ENCODE measurements at places on chromosomes 16 and 17.

GRCh38 chr16:81945665-81946064 lies 65.6 kb downstream of the SDR42E1 start:
- no peak for DNase-seq

DNA sequence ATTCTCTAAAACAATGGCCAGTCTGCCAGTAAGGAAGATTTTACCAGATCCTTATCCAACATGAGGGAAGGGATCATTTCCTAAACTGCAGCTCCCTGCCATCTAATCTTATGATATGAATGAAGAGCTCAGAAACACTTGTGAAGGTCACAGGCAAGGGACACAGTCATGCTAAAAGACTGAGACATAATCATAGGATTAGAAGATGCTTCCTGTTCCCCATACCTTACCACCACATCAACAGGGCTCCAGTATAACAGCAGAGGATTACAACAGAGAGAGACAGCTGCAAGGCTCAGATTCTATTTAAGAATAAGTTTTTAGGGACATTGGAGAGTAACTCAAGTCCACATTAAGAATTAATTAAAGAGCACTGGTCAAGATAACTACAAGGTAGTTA lies 93.3 kb downstream of the BRIP1 start:
- no peak for DNase-seq

GRCh38 chr17:61489719-61490490 lies 37.7 kb downstream of the TBX4 start:
- DNase-seq = no peak

DNA sequence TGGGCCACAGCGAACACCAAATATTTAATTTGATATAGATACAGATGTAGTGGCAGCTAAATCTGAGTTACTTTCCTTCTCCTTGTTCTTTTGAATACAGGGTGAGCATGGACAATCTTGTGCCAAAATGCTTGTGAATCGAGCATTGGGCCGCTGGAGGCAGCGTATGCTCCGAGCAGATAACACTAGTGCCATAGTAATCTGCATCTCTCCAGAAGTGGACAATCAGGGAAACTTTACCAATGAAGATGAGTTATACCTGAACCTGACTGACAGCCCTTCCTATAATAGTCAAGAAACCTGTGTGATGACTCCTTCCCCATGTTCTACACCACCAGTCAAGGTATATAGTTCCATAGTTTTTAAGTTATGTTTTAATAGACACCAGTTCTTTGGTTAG lies 21.2 kb upstream of the BCAS3 start:
- no peak for DNase-seq

GRCh38 chr17:55440391-55440790 lies 18.8 kb upstream of the MMD start:
- DNase-seq = no peak

- DNase-seq = no peak
These were observed 2.1 kb upstream of the CA4 start for GRCh38 chr17:60147553-60148223.

- no peak for DNase-seq
These were observed 34.8 kb downstream of the MED13 start for GRCh38 chr17:62030264-62030663.

DNA sequence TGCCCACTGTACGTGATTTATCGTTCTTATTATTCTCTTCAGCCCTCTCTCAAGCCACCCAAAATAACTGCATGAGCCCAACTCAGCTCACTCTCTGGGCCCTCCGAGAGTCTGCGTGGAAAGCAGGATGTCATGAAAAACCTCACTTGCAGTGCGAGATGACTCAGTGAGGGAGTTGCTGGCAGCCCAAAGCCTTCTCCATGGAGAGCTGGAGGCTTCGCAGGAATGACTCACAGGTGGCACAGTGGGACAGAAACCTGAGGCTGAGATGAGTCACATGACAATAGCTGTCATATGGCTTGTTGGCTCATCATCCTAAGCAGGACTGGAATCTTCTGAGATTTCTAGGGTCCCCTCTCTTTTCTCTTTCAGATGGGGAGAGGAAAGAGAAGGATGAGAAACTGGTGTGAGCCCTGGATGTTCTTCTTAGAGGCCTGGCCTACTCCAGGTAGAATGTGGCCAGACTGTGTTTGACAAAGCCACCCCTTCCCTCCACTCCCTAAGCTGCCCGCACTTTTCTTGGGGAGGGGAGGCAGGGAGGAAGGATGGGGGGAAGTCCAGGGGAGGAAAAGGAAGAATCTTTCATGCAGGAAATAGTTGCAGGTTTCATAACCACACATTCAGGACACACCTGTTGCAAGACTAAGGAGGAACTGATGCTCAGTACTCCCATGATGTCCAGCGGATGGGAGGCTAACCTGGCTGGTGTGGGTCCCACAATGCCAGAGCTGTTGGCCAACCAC lies 160.6 kb upstream of the RPL38 start:
- DNase-seq = peak; percentile 12

GRCh38 chr17:77467521-77467920 lies 326.8 kb downstream of the SEC14L1 start:
- no peak for DNase-seq

GRCh38 chr16:16062023-16062937 lies 112.9 kb downstream of the ABCC1 start:
- no peak for DNase-seq

DNA sequence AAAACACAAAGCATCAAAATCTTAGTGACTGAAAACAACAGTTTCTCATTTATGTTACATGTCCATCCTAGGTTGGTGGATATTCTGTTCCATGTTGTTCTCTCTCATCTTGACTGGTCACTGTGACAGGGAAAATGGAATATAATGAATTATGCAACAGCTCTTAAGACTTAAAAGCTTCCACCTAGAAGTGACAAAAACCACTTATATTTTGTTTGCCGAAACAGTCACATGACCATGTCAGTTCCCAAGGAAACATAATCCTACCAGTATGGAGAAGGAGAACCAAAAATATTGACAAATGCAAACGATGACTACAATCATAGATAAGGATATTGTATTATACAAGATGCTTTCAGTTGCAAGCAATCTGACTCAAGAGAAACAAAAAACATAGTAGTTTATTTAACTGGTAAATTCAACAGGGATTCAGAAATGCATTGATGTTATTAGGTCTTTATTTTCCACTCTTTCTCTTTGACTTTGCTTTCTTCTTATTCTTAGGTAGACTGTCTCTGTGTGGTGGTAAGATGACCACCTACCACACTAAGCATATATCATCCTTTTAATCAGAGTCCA lies 103.8 kb downstream of the SSH2 start:
- no peak for DNase-seq

DNA sequence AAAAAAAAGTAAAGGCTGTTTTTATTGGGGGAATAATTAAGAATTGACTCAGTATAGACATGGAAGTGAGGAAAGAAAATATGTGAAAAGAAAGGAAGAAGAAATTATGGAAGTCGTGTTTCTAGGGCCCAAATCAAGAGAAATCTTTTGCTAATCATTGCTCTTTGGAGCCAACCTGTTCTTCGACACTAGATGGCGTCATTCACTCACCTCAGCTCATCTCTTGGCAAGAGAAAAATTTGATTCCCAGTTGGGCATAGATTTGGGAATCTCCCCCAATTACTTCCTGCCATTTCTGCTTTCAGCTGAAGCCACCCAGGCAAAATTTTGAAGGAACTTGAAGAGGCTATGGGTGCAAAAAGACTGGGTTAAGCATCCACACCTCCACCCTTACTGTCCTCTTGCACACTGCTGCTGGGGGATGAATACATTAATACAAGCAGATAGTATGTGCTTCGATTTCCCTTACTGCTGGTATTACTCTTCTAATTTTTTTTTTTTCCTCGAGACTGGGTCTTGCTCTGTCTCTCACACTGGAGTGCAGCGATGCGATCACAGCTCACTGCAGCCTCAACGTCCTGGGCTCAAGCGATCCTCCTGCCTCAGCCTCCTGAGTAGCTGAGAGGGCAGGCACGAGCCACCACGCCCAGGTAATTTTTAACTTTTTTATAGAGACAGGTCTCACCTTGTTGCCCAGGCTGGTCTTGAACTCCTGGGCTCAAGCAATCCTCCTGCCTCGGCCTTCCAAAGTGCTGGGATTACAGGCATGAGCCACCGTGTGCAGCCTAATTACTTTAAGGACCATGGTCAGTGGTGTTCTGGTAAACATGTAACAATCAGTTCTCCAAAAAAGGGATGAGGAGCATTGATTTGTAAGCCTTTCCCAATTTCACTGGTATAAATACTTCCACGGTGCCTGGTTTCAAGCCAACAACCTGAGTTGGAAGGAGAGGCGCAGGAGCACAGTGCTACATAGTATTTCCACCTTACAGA lies 13.5 kb downstream of the PSMD7 start:
- DNase-seq = no peak

DNA sequence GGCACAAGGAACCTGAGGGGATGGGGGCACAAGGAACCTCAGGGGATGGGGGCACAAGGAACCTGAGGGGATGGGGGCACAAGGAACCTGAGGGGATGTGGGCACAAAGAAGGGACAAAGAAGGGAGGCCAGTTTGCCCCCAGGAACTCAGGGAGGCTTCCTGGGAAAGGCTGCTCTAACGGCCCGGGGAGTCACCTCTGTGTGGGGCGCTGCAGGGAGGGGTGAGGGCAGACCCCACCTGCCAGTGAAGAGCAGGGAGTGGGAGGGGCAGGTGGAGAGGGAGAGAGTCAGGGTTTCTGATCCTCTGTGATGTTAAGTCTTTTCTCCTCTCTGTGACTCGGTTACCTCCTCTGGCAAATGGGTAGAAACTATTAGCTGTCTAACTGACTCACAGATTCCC lies 57.7 kb downstream of the TIMM22 start:
- no peak for DNase-seq

DNA sequence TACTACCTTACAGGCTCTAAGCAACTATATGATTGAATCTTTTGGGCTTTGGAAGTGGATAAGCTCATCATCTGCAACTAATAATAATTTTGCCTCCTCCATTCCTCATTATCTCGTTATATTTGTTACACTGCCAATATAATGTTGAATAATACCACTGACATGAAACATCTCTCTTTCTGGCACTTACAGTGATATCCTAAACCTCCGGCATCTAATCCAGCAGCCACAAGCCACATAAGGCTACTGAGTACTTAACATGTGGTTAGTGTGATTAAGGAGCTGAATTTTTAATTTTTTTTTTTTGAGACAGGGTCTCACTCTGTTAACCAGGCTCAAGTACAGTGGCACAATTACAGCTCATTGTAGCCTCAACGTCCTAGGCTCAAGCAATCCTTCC lies 9.6 kb downstream of the CDC42EP4 start:
- no peak for DNase-seq

- no peak for DNase-seq
These were observed 32.8 kb downstream of the DNAH2 start for GRCh38 chr17:7750321-7750821.

GRCh38 chr17:29933379-29933778 lies 3.4 kb upstream of the SSH2 start:
- DNase-seq = no peak

Data from stimulated activated CD4-positive, alpha-beta T cell treated with anti-CD3 and anti-CD28 coated beads, TNF-alpha, amount 100 ng/mL, for 24 hours (primary cell).